ENCODE measurements at places on chromosomes 6 and 20.
A peak's percentile ranks its signal among the peaks of the same experiment; 100 is the strongest.

- no peak for DNase-seq
Measured at GRCh38 chr6:147099974-147100373, 104.2 kb upstream of the STXBP5 start.

DNA sequence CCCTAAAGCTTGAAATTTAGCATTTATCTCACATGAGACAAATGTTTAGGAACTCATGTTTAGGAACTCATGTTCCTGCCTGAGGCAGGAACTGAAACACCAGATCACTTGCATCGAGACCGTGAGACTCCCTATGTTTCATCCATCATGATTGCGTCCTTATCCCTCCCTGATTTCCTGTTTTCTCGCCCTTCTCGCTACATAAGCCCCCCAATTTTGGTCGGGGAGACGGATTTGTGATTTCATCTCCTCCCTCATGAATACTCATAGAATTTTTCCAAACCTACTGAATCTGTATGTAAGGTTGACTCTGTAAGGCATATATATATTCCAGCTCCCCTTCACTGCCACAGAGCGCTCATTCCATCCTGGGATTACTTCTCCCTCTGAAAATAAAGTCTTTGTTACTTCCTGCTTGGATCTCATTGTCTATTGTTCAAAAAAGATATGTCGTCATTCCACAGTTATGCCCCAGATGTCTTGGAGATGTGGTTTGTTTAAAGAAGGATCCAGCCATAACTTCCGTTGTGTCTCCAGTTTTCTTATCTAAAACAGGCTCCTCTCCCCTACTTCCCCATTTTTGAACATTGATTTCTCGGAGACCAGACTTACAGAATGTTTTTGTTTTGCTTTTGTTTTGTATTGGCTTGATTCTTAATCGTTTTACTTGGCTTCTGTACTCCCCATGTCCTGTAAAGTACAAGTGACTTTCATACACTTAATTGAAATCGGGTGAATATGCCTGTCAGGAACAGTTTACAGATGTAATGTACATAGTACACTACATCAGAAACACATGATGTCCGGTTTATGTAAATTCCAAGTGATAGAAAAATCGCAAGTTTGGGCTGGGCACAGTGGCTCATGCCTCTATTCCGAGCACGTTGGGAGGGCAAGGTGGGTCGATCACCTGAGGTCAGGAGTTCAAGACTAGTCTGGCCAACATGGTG lies 118.7 kb downstream of the HFE start:
- DNase-seq: peak; percentile 50

GRCh38 chr6:39140556-39141167 lies 25.7 kb upstream of the SAYSD1 start:
- no peak for DNase-seq

DNA sequence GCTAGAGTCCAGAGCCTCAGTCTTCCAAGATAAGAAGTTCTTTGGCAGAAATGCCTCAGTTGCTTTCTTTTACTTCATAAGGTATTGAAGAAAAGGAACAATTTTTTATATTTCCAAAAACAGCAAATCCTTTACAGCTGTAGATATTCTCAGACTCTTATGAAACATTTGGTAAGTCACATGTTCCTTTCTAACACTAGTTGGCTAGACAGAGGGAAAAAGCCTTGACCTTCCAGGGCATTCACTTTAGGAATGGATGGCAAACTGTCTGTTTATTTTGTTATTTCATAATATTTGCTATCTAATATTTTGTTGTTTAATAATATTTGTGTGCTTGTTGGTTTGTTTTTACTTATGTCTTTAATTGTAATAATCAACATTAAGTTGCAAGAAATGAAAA lies 140.8 kb downstream of the PTPRK start:
- no peak for DNase-seq

DNA sequence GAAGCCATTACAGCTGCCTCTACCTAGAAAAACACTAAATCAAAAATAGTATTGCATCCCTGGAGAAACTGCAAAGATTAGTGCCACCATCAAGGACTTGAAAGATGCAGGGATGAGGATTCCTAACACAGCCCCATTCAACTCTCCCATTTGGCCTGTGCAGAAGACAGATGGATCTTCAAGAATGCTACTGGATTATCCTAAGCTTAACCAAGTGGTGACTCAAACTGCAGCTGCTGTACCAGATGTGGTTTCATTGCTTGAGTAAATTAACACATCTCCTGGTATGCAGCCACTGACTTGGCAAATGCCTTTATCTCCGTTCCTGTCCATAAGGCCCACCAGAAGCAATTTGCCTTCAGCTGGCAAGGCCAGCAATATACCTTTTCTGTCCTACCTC lies 117.4 kb downstream of the TBC1D32 start:
- DNase-seq: no peak

- DNase-seq: no peak
Measured at GRCh38 chr6:148261470-148261869, 81.2 kb upstream of the SASH1 start.
